Stimulated activated CD4-positive, alpha-beta T cell treated with anti-CD3 and anti-CD28 coated beads, Interleukin-1b, Interleukin-23, amount 100 ng/mL, for 4 hours (primary cell): ENCODE measurements at places on chromosomes 7 and 10.

DNA sequence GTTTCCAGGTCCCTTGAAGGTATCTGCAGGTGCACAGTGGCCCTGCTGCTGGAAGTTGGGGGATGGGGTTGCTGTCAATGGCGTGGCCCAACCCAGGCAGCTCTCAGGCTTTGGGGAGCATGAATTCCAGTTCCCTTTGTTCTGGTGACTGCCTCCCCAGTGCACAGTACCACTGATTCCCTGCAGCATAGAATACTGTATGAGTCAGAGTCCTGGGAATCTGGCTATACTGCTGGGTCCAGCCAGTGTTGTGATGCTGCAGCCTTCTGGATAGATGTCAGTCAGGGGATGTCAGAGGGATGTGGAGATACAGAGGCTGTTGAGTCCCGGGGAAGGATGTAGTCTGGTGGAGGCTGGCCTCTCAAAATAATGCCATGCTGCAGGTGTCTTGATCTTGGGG lies 99.3 kb downstream of the LANCL2 start:
- DNase-seq = no peak

GRCh38 chr7:18191341-18191740 lies 163.7 kb upstream of the PRPS1L1 start:
- no peak for DNase-seq

DNA sequence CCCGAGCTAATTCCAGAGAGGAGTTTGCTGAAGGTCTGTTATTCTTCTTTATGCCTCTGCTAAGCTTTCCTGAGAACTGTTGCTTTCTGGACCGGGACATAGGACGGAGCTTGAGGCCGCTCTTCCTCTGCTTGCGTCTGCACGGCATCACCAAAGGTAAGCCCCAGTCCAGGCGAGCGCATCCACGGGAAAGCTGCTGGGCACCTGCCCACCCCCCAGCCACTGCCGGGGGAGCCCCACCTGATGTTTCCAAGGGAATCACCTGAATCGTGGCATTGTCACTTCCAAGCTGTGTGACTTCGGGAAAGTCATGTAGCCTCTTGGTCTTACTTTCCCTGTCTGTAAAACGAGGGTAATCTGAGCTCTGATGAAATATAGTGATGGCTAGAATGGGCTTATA lies 45.1 kb upstream of the PLEKHA1 start:
- no peak for DNase-seq

DNA sequence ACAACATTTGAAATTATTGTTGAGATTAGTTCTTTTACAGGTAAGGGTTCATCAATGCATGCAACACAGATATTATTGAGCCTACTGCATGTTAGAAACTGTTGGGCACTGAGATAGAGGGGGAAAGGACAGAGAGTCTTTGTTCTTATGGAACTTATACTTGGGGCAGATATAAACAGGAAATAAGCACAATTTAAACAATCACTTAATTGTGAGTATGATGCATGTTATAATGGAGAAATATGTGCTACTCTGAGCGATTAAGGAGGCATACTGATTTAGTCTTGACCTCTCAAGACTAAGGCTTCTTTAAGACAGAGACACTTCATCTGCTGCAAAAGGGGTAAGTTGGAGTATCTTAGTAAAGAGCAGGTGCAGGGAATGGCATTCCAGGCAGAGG lies 593.3 kb downstream of the CCSER2 start:
- no peak for DNase-seq

- DNase-seq = no peak
These were observed 455.5 kb downstream of the PHTF2 start for GRCh38 chr7:78253850-78254725.

- peak; percentile 54 for DNase-seq
These were observed 19.0 kb upstream of the ANKRD2 start for GRCh38 chr10:97553575-97554031.

- DNase-seq = no peak
These were observed 340.9 kb upstream of the MEOX2 start for GRCh38 chr7:16027396-16027795.

GRCh38 chr7:129741743-129742213 lies 130.3 kb downstream of the NRF1 start:
- DNase-seq = no peak
